Vein endothelial cell (primary cell): ENCODE measurements at places on chromosomes 4 and X. TPM values are rescaled to one million over a fixed set of nuclear protein-coding genes. Genes with fewer than 3 reads are reported as not detected.

EXOC1 gene
- 37.2 and 46.7 TPM in 2 replicates for total RNA-seq

MAGEA3 gene
- total RNA-seq: not detected in 2 replicates

MAGEA4 gene
- total RNA-seq: not detected in 2 replicates

PAGE1 gene
- total RNA-seq: not detected in 2 replicates

TRIM61 gene
- total RNA-seq: not detected in 2 replicates

P2RY4 gene
- 0.10 TPM in 1 of 2 replicates, not detected in the other for total RNA-seq

LRIT3 gene
- total RNA-seq: under 0.01 and 0.19 TPM in 2 replicates

FAM9C gene
- total RNA-seq: 18.0 TPM in 1 of 2 replicates, not detected in the other

CSAG2 gene
- not detected in 2 replicates for total RNA-seq

PHKA1 gene
- 6.5 and 6.6 TPM in 2 replicates for total RNA-seq

USP17L15 gene
- not detected in 2 replicates for total RNA-seq
